ENCODE measurements at places on chromosomes 16 and 17.

GRCh38 chr17:44758414-44759085 lies at the start of gene ADAM11:
ADAM11 (plus strand) TSS chr17:44758988; CDS start chr17:44759200, 212 bp downstream.
- DNase-seq: no peak

GRCh38 chr17:33243732-33244131 lies 49.4 kb downstream of the ASIC2 start:
- no peak for DNase-seq

GRCh38 chr17:71849783-71850768 lies 270.7 kb upstream of the SOX9 start:
- DNase-seq: no peak

DNA sequence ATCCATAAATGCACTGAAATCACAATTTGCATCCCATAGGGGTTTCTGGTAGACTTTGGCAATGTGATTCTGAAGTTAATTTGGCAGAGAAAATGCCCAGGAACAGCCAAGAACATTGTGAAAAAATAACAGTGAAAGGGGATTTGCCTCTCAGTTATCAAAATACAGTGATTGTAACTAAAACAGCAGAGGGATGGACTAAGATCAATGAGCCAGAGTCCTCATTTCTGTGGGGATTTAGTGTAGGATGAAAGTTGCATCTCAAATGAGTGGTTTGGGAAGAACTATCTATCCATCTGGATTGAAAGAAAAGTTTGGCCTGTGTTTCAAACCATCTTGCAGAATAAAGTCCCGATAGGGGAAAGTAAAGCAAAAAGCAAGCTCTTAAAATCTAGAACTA lies 28.1 kb downstream of the MYBBP1A start:
- no peak for DNase-seq

DNA sequence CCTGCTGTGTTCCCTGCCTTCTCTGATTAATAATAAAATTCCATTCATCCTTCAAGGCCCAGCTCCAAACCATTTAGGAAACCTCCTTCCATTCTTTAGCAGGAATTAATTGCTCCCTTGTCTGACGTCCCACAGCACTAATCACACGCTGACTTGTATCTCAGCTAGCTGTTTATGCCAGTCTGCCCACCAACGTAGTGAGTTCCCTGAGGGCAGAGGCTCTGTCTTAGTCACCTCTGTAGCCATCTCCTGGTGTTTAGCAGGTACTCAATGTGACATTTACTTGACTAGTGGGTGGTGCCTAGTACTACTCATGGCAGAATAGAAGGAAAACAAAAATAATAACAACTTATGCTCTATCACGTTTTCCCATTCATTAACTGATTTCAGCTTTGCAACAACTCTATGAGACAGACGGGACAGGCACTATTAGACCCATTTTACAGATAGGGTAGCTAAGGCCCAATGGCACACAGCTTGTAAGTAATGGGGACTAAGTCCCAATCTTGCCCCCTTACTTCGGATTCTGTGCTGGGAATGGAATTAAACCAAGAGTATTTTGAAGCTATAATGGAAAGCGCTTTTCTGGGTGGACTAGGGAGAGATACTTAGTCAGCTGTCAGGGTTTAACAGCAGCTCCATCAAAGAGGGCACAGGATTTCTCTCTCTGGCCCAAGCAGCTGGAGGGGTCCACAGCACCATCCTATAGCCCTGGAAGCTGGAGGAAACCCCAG lies 931 bp upstream of the WIPF2 start:
- DNase-seq: no peak

DNA sequence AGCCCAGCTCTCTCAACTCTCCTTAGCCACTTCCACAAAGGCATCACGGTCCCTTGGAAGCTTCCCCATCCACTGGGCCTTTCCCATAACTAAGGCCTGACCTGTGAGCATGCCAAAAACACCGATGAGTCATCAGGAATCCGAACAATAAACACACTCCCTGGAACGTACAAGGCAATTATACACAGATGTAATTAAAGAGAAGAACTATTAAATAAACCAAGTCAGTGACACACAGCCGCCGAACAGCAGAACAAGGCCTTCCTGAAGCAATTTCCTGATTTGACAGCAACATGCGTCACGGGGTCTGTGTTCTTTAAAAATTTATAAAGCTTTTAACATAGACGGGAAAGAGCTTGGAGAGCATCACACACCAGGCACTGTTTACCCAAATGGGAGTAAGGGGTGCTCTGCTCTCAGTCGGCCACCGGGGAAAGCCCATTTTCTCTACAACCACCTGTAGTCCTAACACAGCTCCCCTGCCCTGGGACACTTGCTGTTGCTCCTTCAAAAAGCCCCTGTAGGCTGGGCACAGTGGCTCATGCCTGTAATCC lies 29.4 kb downstream of the COG7 start:
- DNase-seq: no peak

DNA sequence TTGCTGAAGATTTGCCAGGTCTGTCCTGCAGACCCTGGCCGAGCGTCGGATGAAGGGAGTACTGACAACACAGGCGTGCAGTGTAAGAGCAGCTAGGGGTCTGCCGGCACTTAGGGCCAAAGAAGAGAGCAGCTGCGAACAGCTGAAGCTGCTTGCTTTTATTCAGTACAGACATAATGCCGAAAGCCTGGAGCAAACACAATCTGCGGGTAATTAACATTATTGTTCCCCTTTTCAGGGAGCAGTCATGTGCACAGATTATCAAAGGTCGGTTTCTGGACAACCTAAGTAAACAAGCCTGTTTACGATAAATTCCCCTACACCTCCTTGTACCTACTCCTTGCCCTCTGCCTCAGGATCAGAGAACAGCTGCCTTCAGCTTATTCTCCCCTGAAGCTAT lies 12.0 kb upstream of the KRT23 start:
- no peak for DNase-seq

DNA sequence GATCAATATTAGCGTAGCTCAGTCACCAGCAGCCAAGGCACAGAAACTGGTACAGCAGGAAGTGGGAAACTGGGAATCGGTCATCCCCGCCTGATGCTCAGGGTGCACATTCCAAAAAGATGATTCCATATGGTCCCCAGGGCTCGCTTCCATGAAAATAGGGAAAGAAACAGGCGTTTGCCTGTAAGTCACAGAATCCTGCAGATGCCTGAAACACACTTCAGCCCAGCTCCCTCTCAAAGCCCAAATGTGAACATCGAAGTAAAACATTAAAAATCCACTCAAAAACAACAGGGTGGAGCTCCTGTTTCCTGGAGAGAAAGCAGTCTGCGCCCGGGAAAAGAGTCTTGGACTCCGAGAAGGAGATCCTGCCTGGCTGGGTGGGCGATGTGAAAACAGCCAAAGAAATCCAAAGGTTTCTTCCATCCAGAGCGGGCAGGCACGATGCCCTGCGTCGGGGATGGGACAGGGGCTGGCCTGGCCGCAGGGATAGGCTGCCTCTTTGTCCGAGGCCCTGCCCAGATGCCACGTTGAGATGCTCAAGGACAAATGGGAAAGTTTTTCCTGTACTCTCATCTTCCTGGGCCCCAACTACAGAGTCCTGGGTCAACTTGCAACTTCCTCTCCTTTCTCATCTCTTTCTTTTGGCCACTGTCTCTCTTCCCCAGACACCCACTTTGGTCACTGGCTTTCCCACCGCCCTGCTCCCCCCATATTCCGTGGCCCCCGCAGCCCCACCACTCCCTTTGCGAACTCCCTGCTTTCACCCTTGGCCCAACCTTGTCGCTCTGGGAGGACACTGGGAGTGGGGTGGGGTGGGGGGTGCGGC lies 743 bp downstream of the WIPI1 start:
- no peak for DNase-seq

- no peak for DNase-seq
Observed at GRCh38 chr16:50742576-50743200, 802 bp downstream of the CYLD start.
